ENCODE measurements at places on chromosomes 13 and 19.

DNA sequence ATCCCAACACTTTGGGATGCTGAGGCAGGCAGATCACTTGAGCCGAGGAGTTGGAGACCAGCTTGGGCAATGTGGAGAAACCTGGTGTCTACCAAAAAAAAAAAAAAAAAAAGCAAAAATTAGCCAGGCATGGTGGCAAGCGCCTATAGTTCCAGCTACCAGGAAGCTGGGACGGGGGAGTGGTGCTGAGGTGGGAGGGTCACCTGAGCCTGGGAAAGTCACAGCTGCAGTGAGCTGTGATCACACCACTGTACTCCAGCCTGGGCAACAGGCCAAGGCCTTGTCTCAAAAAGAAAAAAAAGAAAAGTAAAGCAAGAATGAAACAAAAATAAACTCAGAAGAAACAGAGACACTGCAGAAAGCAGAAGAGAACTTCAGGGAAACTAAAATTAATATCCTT, 31.6 kb downstream of the MTRF1 start:
- DNase-seq, result no peak

GRCh38 chr13:74026753-74027152, 107.5 kb downstream of the KLF12 start:
- DNase-seq, result peak; percentile 28

DNA sequence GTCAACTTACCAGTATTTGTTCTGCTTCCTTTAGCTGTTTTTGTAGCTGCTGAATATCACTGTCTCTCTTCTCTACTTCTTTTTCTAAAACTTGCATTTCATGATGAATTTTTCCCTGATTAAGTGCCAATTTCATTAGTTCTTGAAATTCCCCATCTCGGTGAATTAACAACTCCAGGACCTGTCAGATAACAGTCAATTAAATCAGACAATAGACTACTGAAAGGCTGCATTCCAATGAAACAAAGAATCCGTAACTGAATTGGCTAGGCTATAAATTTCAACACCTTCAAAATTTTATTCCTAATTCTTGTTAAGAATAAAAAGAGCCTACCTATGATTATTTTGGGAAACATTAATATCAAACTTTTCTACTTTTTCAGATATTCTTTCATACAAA, 8.6 kb downstream of the MED4 start:
- no peak for DNase-seq

GRCh38 chr13:40580566-40581276, 85.7 kb downstream of the FOXO1 start:
- DNase-seq, result no peak

DNA sequence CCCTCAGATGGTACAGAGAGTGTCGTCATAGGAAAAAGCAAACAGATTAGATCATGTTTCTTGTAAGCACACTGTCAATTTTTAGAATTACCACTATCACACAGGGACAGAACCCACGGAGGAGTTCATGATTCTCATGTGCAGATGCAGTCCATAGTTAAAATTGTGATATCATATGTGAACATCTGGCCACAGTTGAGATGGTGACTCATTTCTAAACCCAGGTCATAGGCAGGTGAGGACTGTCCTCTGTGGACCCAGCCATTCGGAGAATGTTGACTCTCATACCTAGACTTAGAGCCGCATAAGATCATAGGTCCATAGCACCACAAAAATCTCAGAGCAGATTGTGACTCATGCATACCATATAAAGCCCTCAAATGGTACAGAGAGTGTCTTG, 17.8 kb upstream of the ZNF730 start:
- DNase-seq, result no peak

- DNase-seq, result no peak
Observed at GRCh38 chr19:11123114-11123513, 32.5 kb downstream of the SPC24 start.

DNA sequence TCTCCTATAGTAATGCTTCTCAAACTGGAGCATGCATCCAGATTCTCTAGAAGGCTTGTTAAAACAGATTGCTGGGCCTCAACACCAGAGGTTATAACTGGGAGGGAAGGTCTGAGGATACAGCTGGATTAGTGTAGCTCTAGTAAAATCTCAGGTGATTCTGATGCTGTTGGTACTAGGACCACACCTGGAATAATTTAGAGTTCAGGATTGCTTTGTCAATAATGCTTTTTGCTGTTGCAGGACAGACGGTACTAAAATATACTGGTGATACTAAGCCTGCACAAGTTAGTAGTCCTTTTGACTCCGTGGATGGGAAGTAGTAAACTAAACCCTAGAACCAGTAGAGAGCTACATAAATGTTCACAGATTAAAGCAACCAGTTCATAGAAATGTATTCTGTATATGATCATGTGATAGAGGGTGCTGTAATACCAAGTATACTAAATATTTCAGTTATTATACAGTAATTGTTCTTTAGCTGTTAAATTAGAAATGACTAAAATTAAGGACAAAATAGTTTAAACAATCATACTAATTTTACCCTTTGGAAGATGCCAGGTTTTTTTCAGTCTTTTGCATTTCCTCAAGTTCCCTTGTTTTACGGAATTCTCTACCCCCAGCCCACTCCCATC, 258.2 kb upstream of the STARD13 start:
- no peak for DNase-seq

DNA sequence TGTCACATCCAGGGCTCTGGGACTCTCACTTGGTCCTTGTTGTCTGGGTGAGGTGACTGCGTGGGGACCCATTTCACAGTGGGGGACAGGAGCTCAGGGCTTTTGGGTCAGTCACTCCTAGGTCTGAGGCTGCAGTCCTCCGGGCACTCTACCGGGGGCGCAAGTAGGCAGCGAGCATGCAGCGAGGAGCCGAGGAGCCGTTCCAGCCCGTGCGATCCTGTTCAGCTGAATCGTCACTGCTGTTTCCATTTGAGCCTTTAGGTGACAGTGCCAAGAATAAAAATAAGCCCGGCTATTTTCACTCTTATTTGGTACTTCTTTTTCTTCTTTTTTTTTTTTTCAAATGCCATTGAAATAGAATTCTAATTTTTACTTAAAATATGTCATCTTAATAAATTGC, 126.5 kb downstream of the ZNF536 start:
- no peak for DNase-seq

GRCh38 chr19:1828279-1829238, 16.5 kb upstream of the ATP8B3 start:
- no peak for DNase-seq

DNA sequence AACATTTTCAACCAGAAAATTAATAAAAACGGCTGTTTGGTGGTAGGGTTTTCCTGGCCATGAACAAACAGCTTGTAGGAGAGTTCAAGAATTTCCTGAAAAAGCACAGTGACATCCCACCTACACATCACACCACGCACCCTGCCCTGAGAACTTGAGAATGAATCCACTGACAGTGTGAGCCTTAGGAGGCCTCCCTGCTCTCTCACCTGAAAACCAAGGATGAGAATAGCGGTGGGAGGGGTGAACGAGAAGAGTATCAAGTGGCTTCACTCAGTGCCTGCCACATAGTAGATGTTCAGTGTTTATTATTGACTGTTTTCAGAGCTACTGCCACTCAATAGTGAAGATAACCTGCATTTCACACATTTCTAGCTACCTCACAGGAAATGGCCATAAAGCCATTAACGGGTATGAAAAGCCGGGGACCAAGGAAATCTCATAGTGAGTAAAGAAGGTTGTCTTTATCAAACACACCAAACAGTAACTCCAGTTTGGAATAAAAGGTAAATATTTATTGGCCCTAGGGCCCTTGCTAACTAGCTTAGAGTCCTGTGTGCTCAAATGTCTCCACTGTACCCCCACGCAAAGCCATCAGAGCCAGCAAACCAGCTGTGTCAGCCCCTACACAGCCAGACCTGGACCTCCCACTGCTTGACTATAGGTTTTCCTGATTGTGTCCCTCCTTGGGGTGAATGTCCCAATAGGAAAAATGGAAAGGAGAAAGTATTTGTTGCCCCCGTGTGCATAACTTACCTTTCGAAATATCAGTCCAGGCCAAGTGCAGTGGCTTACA, 40.6 kb downstream of the TPT1 start:
- no peak for DNase-seq

DNA sequence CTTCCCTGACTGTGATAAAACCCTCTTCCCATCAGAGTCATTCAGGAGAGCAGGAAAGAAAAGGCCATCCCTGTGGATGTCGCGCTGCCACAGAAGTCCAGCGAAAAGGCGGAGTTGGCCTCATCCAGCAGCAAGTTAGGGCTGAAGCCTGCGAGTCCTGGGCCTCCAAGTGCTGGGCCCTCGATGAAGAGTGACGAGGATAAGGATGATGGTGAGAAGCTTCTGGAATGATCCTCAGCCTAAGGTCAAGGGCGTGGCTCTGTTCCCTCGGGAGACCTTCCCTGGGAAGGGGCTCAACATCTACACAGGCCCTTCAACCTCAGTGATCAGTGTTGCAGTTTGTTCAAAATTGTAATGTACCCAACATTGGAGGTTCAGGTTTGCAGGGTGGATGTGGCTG, 22.3 kb downstream of the TEX29 start:
- DNase-seq, result no peak

- no peak for DNase-seq
Observed at GRCh38 chr13:84360822-84361221, 478.5 kb upstream of the SLITRK1 start.

DNA sequence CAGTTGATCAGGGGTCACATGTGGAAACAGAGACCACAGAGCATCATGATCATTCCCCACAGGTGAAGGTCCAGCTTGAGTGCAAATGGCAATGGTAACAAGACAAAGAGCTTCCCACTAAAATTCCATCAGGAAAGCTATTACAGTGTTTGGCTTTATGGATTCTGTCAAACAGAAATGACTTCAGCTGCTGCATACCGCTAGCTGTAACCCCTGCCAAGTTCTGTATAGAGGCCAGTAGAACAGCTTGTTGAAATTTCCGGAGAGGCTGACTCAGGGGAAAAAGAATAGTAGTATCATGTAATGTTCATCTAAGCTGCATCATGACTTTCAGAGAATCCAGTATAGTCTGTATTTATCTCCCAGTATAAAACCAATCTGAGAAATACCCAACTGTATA, 1704.7 kb downstream of the SLITRK5 start:
- no peak for DNase-seq

GRCh38 chr13:51957377-51958216, 53.7 kb downstream of the ATP7B start:
- no peak for DNase-seq

DNA sequence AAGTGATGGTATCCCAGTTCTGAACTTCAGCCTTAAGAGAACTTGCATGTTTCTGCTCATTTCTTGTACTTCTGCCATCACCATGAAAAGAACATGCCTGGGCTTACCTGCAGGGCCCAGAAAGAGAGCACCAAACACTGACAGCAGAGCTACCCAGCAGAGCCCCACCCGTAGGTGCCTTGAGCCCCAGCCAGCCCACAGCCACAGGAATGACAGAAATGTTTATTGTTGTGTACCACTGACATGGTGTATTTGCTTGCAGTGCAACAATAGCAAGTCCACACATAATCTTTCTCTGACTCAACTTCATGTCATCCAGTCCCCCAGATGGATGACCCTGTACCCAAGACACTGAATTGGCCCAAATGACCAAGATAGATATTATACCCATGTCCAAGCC, 195.2 kb downstream of the TSHZ3 start:
- DNase-seq, result no peak

Measured in stimulated activated CD4-positive, alpha-beta T cell treated with anti-CD3 and anti-CD28 coated beads, Interleukin-1b, Interleukin-23, amount 100 ng/mL, for 1 hour (primary cell).